ENCODE measurements at places on chromosomes 2 and 18. TPM values are rescaled to one million over a fixed set of nuclear protein-coding genes. Genes with fewer than 3 reads are reported as not detected.

APLF gene
- 3.0 TPM for total RNA-seq

GATA6 gene
- 0.10 TPM for total RNA-seq

SPTBN1 gene
- total RNA-seq: 68.1 TPM

TLX2 gene
- total RNA-seq: 0.94 TPM

LYPD6B gene
- not detected for total RNA-seq

RASGRP3 gene
- total RNA-seq: 1.9 TPM

ASTL gene
- total RNA-seq: 2.4 TPM

SNRNP27 gene
- 67.5 TPM for total RNA-seq

TRIM43B gene
- not detected for total RNA-seq

PHLPP1 gene
- 8.7 TPM for total RNA-seq

IL1R2 gene
- 36.2 TPM for total RNA-seq

CRYGC gene
- total RNA-seq: not detected

PTPRN gene
- 0.24 TPM for total RNA-seq

REG3G gene
- not detected for total RNA-seq

REG3A gene
- total RNA-seq: not detected

SEMA4F gene
- 7.7 TPM for total RNA-seq

DAW1 gene
- not detected for total RNA-seq

CFAP221 gene
- not detected for total RNA-seq

MSTN gene
- not detected for total RNA-seq

CD8B2 gene
- total RNA-seq: 0.07 TPM
